ENCODE measurements at places on chromosomes 4 and X. TPM values are rescaled to one million over a fixed set of nuclear protein-coding genes. Genes with fewer than 3 reads are reported as not detected.

- no peaks in the 10 kb centered on the region for H3K36me3 ChIP-seq
- H3K4me3 ChIP-seq, result peak overlapping the region; percentile 55
- no peaks in the 10 kb centered on the region for H3K27me3 ChIP-seq
- H3K27ac ChIP-seq, result peak overlapping the region; percentile 97
Measured at GRCh38 chr4:76212851-76213414, 691 bp downstream of the SCARB2 start.

- H3K27me3 ChIP-seq, result no peaks in the 10 kb centered on the region
- no peak overlapping the region for H3K4me3 ChIP-seq
- no peak for DNase-seq
- no peaks in the 10 kb centered on the region for H3K4me1 ChIP-seq
Measured at GRCh38 chrX:26672571-26672970, 456.6 kb downstream of the MAGEB5 start.

GRCh38 chr4:172996571-172997216 is 171.9 kb upstream of the GALNT7 start:
- H3K27ac ChIP-seq, result no peak overlapping the region
- no peak overlapping the region for H3K4me3 ChIP-seq
- no peak for DNase-seq
- no peaks in the 10 kb centered on the region for H3K27me3 ChIP-seq

DNA sequence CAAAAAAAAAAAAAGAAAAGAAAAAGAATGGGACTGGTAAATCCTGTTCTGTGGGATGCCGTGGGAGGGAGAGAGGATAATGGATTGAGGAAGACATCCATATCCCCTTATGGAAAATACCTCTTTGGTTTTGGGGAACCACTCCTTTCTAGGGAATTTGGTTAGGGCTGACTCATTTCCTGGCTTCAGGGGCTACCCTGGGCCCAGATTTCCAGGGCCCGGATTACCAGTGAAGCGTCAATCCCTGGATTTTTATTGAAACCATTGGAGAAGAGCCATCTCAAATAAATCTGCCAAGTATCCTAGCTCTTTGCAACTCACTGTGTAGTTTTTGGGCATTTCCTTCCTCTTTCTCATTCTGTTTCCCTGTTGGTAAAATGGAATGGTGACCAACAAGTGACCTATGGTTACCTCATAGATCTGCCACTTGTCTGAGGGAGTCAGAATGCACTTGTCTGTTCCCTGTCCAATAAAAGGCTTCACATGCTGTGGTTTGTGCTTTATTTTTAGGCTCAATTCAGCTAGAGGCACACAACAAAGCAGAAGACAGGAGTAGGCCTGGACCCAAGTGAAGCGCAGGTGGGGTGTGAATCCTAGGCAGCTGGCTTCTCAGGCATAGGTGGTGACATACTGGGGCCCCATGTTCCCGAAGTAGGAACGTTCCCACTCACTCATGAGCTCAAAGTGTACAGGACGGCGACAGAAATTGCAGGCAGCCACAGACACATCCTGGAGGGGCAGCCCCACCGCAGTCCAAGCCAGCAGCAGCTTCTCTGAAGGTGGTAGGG is 8.6 kb downstream of the APEX2 start:
- no peaks in the 10 kb centered on the region for H3K4me1 ChIP-seq
- no peak overlapping the region for H3K27ac ChIP-seq
- H3K27me3 ChIP-seq, result no peaks in the 10 kb centered on the region

DNA sequence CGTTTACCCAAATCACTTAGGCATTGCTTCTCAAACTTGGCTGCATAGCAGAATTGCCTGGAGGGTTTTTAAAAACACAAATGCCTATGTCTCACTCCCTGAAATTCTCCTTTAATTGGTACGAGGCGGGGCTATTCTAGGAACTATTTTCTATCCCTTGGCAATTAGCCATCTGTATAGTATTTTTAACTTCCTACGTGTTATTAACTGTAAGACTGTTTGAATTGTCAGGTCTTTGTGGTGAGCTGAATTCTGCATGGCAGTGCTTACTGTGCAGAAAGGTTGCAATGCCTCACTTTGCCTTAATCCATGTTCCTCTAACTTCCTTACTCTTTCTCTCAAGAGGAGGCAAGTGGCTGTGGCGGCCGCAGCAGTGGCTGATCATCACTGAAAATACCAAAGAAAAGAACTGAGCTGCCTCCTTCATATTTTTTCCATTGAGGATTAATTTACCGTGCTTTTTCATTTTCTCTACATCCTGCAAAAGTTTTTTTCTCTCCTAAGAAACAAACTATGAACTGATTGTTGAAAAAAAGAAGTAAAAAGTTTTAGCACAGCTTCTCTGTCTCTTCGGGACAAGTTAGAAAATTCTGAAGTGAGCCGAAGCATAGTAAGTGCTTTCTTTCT is at the start of gene SHROOM3:
TSS of gene SHROOM3 (plus strand) at position 329 of the 627 bp plus-strand sequence. CDS start 824 bp downstream, outside the sequence.
- no peak for DNase-seq
- H3K27ac ChIP-seq, result no peak within 1 kb of the TSS
- no peak within 1 kb of the TSS for H3K4me3 ChIP-seq
- H3K27me3 ChIP-seq, result no peaks in the 10 kb centered on the region
- peaks cover 4% of the 10 kb centered on the region for H3K4me1 ChIP-seq

CFAP299 gene
- 0.14 TPM for polyA plus RNA-seq

DNA sequence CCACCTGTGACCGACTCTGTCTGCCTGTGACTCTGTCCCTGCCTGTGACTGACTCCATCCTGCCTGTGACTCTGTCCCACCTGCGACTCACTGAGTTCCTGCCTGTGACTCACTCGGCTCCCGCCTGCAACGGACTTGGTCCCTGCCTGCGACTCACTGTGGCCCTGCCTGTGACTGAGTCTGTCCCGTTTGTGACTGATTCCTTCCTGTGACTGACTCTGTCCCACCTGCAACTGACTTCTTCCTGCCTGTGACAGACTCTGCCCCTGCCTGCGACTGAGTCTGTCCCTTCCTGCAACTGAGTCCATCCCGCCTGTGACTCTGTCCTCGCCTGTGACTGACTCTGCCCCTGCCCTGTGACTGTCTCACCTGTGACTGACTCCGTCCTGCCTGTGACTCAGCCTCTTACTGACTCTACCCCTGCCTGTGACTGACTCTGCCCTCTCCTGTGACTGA is 9.6 kb upstream of the UVSSA start:
- DNase-seq, result no peak
- H3K36me3 ChIP-seq, result peaks cover 65% of the 10 kb centered on the region
- H3K4me3 ChIP-seq, result no peak overlapping the region
- no peaks in the 10 kb centered on the region for H3K27me3 ChIP-seq
- H3K4me1 ChIP-seq, result no peaks in the 10 kb centered on the region

- no peak overlapping the region for H3K4me3 ChIP-seq
- no peak overlapping the region for H3K27ac ChIP-seq
Measured at GRCh38 chrX:115583496-115584004, 22.6 kb downstream of the PLS3 start.

GRCh38 chr4:141348573-141348972 is 127.9 kb downstream of the ZNF330 start:
- no peaks in the 10 kb centered on the region for H3K36me3 ChIP-seq
- H3K27ac ChIP-seq, result no peak overlapping the region
- H3K4me1 ChIP-seq, result peaks cover 15% of the 10 kb centered on the region
- no peak for DNase-seq
- no peak overlapping the region for H3K4me3 ChIP-seq

NCBP2L gene
- 0.11 TPM for polyA plus RNA-seq

MSX1 gene
- polyA plus RNA-seq, result 2.7 TPM

GRCh38 chr4:189050643-189051042 is 890.0 kb upstream of the FRG1 start:
- no peak for DNase-seq
- no peak overlapping the region for H3K4me3 ChIP-seq
- no peaks in the 10 kb centered on the region for H3K36me3 ChIP-seq

OR13H1 gene
- not detected for polyA plus RNA-seq

DNA sequence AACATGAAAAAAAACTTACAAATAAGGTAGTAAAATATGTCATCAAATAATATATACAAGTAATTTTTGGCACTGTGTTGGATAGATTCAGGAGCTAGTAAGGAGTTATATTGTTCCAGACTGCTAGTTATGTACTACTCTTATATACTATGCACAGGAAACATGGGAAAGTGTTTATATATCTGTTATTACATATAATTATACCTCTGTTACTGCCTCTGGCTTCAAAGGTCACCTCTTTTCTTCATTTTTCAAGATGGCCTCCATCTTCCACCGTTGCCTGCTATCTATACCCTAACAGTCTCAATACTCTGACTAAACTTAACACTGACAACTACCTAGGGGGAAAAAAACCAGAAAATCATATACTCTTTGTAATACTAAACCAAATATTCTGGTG is 29.5 kb downstream of the LIN54 start:
- no peak overlapping the region for H3K4me3 ChIP-seq
- no peaks in the 10 kb centered on the region for H3K36me3 ChIP-seq
- DNase-seq, result no peak
- H3K27ac ChIP-seq, result no peak overlapping the region

DNA sequence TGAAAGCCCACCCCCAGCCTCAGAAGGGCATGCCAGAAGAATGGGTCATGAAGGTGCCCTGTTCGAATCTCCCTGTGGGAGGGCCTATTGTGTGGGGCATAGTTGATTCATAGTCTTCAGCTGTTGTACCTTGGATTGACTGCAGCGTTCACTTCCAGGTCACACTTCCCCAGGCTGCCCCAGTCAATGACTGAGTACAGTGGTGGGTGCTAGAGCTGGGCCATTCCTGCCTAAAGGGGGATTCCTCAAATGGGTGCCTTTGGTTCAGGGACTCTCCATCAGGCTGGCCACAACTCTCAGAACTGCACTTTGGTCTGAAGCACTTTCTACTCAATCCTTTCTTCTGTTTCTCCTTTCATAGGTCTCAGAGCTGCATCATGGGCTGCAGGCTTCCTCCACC is 35.0 kb upstream of the RASGEF1B start:
- no peak overlapping the region for H3K4me3 ChIP-seq
- H3K36me3 ChIP-seq, result no peaks in the 10 kb centered on the region
- no peak for DNase-seq
- no peaks in the 10 kb centered on the region for H3K4me1 ChIP-seq
- no peak overlapping the region for H3K27ac ChIP-seq

GRCh38 chr4:187274153-187274552 is 550.5 kb upstream of the FAT1 start:
- no peak for DNase-seq
- H3K27ac ChIP-seq, result no peak overlapping the region
- no peaks in the 10 kb centered on the region for H3K4me1 ChIP-seq
- H3K27me3 ChIP-seq, result no peaks in the 10 kb centered on the region
- no peak overlapping the region for H3K4me3 ChIP-seq

TRIML2 gene
- polyA plus RNA-seq, result not detected

DNA sequence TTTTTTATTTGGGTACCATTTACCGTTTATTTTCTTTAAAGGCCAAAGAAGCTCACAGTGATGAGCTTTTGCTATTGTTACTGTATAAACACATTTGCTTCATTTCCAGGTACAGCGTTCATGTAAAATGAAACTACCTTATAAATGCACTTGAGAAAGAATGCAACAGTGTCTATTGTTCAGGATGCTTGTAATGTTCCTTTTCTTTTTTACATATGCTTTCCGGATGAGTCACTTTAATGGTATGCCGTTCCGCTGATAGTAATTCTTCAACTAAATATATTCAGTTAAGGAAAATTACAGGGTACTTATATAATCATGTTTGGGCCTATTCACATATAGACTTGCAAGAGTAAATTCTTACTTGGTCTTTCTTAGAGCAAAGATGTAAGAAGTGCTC is 354.9 kb downstream of the RPA4 start:
- no peaks in the 10 kb centered on the region for H3K4me1 ChIP-seq
- no peak overlapping the region for H3K4me3 ChIP-seq
- no peaks in the 10 kb centered on the region for H3K36me3 ChIP-seq
- DNase-seq, result no peak

DNA sequence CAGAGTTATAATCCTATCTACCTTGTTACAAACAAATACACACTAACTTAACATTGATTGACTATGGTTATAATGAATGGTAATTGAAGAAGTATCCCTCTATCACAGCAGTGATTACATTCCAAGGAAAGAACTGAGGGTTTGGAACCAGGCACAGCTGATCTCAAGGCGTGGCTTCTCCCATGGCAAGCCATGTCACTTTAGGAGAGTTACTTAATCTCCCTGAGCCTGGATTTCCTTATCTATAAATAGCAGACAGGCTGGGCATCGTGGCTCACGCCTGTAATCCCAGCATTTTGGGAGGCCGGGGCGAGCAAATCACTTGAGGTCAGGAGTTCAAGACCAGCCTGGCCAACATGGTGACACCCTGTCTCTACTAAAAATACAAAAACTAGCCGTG is 25.6 kb downstream of the SORBS2 start:
- H3K27me3 ChIP-seq, result no peaks in the 10 kb centered on the region
- no peak overlapping the region for H3K4me3 ChIP-seq
- DNase-seq, result no peak
- no peaks in the 10 kb centered on the region for H3K36me3 ChIP-seq

- no peak for DNase-seq
- H3K36me3 ChIP-seq, result no peaks in the 10 kb centered on the region
- H3K27ac ChIP-seq, result no peak overlapping the region
- no peaks in the 10 kb centered on the region for H3K27me3 ChIP-seq
- no peaks in the 10 kb centered on the region for H3K4me1 ChIP-seq
Measured at GRCh38 chr4:55027596-55027995, 97.8 kb downstream of the KDR start.

GRCh38 chr4:170853422-170854021 is 763.8 kb upstream of the AADAT start:
- peak; percentile 5 for DNase-seq
- no peaks in the 10 kb centered on the region for H3K4me1 ChIP-seq

- no peaks in the 10 kb centered on the region for H3K36me3 ChIP-seq
- H3K4me1 ChIP-seq, result no peaks in the 10 kb centered on the region
- H3K27ac ChIP-seq, result no peak overlapping the region
- H3K4me3 ChIP-seq, result no peak overlapping the region
Measured at GRCh38 chr4:46856333-46856732, 52.7 kb downstream of the COX7B2 start.

TRIM61 gene
- polyA plus RNA-seq, result 0.11 TPM

- H3K27ac ChIP-seq, result no peak overlapping the region
- DNase-seq, result no peak
- no peaks in the 10 kb centered on the region for H3K36me3 ChIP-seq
- no peaks in the 10 kb centered on the region for H3K4me1 ChIP-seq
Measured at GRCh38 chr4:113809311-113809710, 47.8 kb upstream of the CAMK2D start.

DNA sequence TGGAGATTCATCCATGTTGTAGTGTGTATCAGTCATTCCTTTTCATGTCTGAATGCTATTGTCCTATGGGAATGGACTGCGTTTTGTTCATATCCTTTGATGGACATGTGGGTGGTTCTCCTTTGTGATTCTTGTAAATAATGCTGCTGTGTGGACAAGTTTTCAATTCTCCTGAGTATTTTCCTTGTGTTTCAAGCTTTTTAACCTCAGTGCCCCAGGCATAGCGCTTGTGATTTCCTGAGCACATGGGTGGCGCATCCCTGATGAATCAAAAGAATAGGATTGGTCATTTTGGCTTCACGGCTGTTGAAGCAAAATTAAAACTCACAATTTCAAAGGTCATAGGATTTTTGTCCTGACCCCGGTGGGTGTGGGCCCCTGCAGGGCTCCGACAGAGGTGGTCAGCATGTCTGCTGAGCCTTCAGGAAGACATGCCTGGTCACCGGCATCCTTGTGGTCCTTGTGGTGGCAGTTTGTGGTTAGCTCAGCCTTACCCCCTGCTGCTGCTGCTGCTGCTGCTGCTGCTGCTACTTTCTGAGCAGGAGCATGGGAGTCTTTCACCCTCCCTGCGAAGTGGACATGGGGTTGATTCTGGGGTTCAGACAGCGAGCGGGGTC is 30.0 kb downstream of the SHROOM2 start:
- no peaks in the 10 kb centered on the region for H3K27me3 ChIP-seq
- DNase-seq, result no peak
- no peaks in the 10 kb centered on the region for H3K4me1 ChIP-seq
- H3K27ac ChIP-seq, result no peak overlapping the region

- no peaks in the 10 kb centered on the region for H3K36me3 ChIP-seq
- DNase-seq, result no peak
- H3K4me3 ChIP-seq, result no peak overlapping the region
- no peaks in the 10 kb centered on the region for H3K4me1 ChIP-seq
Measured at GRCh38 chr4:10605746-10606482, 78.7 kb downstream of the CLNK start.

SMIM10L2A gene
- 1.6 TPM for polyA plus RNA-seq
